ENCODE measurements at places on chromosomes 4 and X.

DNA sequence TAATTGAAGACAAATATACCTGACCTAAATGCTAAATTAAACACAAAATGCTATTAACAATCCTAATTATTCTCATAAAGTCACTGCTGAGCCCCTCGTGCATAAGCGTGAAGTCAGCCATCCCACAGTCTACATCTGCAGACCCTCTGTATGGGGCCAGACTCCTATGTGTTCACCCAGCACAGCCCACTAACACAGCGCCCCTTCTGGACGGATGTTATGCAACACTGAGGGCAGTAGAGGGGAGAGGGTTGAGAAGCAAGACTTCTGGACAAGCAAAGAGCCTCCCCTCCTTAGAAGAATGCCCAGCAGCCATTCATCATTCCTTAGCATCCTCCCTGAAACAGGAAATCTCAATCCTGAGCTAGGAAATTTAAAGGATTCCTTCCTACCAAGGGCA is 7.9 kb downstream of the TRPC3 start:
- no peak for DNase-seq

DNA sequence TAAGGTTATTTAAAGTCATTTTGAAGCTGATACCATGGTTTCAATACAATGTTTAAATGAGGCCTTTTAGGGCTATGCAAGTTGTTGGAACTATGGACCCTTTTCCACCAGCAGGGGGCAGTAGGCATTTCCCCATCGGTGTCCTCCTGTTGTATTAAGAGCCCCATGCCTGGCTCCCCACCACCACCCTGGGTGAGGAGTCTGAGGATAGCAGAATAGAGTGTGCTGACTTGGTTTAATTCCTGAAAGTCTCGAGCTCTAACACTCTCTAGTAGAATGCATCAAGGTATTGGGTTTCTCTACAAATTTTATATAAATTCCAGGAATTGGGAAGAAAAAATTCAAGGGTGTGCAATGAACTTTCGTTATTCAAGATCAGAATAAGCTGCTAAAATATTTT is 234.8 kb upstream of the JADE1 start:
- DNase-seq, result peak; percentile 55

GRCh38 chr4:158315706-158316105 is 105.4 kb downstream of the TMEM144 start:
- no peak for DNase-seq

DNA sequence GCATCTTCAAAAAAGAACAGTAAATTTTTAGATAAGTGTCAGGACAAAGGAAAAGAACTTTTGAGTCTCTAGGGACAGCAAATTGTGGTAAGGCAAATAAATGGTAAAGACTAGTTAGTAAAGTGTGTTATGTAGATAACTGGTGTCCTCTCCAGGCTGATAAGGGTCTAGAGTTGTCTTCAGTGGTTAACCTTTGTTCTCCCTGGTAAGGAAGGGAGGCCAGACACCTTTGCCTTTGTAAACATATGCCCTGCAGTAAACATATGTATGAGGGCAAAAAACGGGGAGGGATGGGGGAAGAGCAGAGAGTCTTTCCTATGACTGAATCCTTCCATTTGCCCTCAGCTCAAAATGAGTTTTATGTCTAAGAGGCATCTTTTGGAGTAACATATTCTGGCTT is 384.6 kb downstream of the HNRNPD start:
- DNase-seq, result no peak

DNA sequence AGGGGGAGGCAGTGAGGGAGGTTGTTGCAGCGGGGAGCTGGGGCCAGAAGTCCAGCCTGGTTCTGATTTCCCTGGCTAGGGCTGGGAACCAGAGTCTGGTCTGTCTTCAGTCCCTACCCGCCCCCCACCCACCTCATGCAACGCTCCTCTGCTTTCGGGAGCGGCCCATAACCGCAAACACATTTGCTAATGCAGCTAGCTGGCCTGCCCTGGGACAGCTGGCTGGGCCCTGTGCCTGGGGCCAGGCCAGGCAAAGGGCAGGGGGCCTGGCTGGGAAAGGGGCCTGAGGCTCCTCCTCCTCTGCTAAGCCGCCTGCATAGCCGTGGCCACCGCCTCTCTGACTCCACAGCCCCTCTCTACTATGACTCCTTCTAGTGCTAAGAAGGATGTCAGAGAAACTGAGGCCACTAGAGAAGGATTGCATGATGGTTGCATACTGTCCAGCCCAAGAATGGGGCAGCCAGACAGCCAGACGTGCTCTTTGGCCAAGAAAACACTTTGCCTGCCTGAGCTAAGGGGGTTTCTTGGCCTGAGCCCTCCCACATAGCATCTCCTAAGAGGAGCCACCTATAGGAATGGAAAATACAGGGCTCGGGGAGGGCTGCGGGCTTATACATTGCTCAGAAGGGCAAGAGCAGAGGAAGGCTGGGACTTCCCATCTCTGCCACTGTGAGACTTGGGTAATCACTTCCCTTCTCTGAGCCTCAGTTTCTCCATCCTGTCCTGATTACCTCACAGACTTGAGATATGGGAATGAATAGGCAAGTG is 76.9 kb downstream of the PJA1 start:
- DNase-seq, result no peak

GRCh38 chr4:141480950-141481349 is 155.4 kb upstream of the IL15 start:
- no peak for DNase-seq

- no peak for DNase-seq
These were observed 2.1 kb downstream of the PPP3CA start for GRCh38 chr4:101345271-101345595.

DNA sequence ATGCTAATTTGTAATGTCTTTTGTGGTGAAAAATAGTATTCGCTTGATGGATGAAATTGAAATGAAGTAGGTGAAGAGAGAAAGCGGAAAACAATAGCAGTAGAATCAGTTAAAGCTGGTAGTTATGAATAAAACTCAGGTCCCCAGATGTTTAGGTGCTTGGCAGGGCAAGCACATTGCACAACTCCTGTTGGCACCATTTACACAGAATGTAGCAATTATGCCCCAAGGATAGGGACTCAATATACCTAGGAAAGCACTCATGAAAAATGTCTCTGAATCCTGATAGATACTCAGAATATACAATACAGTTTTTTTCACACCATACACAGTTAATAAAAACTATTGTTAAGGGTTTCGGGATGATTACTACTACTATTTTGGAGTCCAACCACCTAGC is 26.5 kb upstream of the GRIA3 start:
- no peak for DNase-seq

DNA sequence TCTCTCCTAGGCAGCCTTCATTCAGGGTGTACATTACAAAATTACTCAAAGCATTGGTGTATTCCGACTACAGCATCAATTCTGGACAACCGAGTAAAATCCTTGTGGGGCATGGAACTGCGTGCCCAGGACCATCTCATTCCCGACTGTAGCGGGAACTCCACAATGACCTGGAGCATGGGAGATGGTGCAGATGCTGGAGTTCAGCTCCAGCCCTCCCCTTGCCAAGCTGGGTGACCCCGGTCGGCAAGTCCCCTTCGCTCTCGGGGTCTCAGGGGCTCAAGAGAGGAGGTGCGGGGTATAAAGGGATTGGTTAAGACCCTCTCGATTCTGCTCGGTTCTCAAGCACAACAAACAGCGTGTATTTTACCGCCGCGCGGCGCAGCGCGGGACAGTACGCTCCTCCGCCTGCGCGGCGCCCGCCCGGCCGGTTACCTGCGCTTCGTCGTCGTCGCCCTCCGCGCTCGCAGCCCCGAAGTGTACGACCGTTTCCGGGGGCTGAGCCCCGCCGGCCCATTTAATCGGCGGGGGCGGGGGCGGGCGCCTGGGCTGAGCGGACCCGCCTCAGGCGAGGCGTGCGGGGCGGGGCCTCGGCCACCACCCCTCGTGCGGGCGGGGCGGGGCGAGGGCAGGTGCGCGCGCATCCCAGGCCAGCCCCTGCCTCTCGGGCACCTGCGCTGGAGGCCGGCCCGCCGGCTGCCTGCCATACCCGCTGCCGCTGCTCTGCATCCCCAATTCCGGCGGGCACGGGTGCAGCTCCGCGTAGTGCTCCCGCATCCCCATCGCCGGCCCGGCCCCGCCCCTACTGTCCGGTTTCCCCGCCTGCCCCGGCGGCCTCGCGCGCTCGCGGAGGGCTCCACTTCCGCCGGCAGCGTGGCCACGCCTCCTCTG is at the start of gene G6PD:
G6PD (minus strand) TSS at position 493 of the 891 bp plus-strand sequence. CDS start 691 bp downstream, outside the sequence.
- DNase-seq, result peak; percentile 85

- no peak for DNase-seq
These were observed 214.1 kb upstream of the ATP6AP2 start for GRCh38 chrX:40366661-40367060.

- DNase-seq, result no peak
These were observed 362.2 kb downstream of the SMARCA1 start for GRCh38 chrX:129161108-129161507.

- DNase-seq, result no peak
These were observed 32.0 kb downstream of the LIMCH1 start for GRCh38 chr4:41569961-41570360.

All from CD4-positive, alpha-beta T cell treated with Interleukin-15 for 1 hour (primary cell).